ENCODE measurements at places on chromosomes 4 and X.

GRCh38 chr4:158823461-158823873, 54.6 kb downstream of the FNIP2 start:
- no peak for DNase-seq

DNA sequence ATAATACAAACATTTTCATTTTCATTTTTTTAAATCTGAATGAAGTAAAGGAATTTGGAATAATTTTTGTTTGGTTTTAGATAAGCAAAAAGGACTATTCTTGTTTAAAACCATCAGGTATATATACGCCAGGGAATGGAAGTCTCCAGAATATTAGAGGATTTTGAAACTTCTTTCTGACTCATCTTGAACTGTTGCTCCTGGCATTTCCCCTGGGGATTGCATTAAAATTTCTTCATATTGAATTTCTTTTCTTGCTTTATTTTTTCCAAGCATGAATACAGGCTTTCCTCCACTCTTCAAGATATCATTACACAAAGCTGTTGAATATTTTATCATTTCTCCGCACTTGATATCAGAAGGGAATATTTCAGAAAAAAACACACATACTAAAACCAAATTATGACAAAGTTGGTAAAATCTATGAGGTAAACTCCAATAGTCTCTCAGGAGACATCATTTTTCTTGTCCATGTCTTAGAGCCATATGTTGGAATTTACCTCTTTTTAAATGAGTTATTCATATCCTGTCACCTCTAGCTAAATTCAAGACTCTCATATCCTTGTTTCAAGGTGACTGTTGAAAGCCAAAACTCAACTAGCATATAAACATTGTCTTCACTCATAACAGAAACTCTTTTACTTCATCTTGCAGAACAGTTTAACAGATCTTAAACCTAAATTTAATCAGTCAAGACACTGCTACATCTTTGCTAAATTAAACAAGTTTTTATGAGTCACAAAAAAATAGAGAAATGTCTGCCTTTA, 20.7 kb upstream of the CSN1S1 start:
- no peak for DNase-seq

DNA sequence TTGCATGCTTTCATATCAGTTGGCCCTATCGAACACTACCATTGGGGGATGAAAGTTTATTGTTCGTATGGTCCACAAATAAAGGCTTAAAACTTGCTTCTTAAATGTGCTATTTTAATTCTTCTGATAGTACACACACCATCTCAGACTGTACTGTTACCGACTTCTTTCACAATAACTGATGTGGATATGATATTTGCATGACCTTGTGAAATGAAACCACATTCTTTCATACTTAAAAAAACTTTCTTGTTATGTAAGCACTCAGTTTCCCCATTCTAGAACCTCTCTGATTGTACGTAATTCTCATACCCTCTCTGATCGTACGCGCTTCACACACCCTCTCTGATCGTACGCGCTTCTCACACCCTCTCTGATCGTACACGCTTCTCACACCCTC, 12.0 kb upstream of the WDR19 start:
- DNase-seq = no peak

GRCh38 chr4:160350944-160351343, 1248.1 kb downstream of the RAPGEF2 start:
- DNase-seq = no peak

GRCh38 chrX:28969126-28969525, 381.9 kb downstream of the IL1RAPL1 start:
- no peak for DNase-seq

DNA sequence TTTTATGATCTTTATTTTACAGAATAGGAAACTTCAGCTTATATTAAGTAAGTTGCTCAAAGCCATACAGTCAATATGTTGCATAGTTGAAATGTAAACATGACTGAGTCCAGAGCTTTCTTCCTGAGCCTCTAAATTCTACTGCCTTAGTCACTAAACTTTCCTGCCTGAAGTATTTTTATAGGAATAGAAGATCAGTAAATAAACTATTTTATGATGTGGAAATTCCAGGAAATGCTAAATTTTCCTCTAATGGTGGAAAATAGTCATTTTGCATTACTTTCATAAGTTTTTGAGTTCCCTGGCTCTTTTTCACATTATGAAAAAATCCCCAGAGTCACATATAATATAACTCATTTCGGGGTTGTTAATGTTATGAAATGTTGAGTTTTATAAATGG, 182.8 kb downstream of the BANK1 start:
- no peak for DNase-seq

- DNase-seq = no peak
Measured at GRCh38 chr4:35063031-35063570, 1181.2 kb downstream of the ARAP2 start.

- DNase-seq = no peak
Measured at GRCh38 chrX:24166078-24166477, 16.5 kb downstream of the ZFX start.

GRCh38 chr4:17771284-17771908, 10.0 kb downstream of the FAM184B start:
- no peak for DNase-seq

GRCh38 chr4:90274175-90274574, 147.0 kb downstream of the CCSER1 start:
- DNase-seq = no peak

GRCh38 chr4:35106091-35106734, 1138.1 kb downstream of the ARAP2 start:
- no peak for DNase-seq

DNA sequence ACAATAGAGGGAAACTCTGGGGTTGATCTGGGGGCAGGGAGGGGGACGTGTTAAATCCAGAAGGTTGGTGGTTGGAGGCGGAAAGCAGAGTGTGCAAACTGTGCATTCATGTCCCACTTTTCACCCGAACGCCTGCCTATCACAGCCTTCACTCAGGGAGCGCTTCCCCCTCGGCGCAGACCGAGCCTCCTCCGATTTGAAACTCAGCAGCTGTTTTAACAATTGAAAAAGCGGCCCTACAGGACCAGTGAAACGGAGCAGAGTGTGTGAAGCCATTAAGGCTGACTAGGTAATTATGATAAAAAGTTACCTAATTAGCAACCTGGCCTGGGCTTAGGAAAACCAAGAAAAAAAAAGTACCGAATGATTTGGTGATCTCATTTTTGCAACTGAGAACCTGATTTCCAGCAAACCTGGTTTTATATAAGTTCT, 685 bp upstream of the NDNF start:
- DNase-seq = no peak

GRCh38 chr4:98778206-98778605, 119.8 kb upstream of the TSPAN5 start:
- no peak for DNase-seq

GRCh38 chrX:104430072-104430741, 135.8 kb upstream of the IL1RAPL2 start:
- no peak for DNase-seq

- no peak for DNase-seq
Measured at GRCh38 chr4:141896687-141897086, 260.3 kb downstream of the IL15 start.

DNA sequence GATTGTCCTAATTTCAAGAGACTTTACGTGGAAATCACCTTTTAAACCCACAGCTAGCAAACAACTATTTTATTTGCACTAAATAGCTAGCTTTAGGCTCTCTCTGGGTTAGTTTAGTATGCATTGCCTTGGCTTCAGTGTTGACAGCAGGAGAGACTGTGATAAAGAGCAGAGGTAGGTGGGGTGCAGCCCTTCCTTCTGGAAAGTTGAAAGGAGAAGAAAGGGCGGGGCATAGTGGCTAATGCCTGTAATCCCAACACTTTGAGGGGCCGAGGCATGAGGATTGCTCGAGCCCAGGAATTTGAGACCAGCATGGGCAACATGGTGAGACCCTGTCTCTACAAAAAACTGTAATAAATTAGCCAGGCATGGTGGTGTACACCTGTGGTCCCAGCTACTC, 29.0 kb upstream of the TMEM154 start:
- no peak for DNase-seq

GRCh38 chr4:100986360-100986868, 360.9 kb downstream of the PPP3CA start:
- DNase-seq = no peak
